Neural crest cell (in vitro differentiated cells): ENCODE measurements at places on chromosomes 1 and 21. TPM values are rescaled to one million over a fixed set of nuclear protein-coding genes. Genes with fewer than 3 reads are reported as not detected.

E2F2 gene
- total RNA-seq: 23.5 and 23.7 TPM in 2 replicates

RGS8 gene
- 1.8 and 2.4 TPM in 2 replicates for total RNA-seq

DNA sequence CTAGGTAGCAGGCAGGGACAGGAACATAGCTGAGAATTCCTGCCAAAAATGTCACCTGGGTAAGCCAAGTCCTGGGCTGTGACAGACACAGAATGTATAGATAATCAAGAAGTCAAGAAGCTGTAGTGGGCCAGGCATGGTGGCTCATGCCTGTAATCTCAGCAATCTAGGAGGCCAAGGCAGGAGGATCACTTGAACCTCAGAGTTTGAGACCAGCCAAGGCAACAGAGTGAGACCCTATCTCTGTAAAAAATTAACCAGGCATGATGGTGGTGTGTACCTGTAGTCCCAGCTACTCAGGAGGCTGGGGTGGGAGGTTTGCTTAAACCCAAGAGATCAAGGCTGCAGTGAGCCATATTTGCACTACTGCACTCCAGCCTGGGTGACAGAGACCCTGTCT, 3.3 kb upstream of the ALG14 start:
- no peaks in the 10 kb centered on the region for H3K27me3 ChIP-seq
- H3K4me3 ChIP-seq: no peak overlapping the region
- H3K36me3 ChIP-seq: no peaks in the 10 kb centered on the region
- peaks cover 16% of the 10 kb centered on the region for H3K4me1 ChIP-seq
- no peak for DNase-seq

- no peaks in the 10 kb centered on the region for H3K4me1 ChIP-seq
- H3K4me3 ChIP-seq: no peak overlapping the region
- no peak for DNase-seq
Measured at GRCh38 chr1:230621324-230622030, 20.8 kb upstream of the COG2 start.

GRCh38 chr21:27722095-27722494, 755.2 kb upstream of the ADAMTS5 start:
- no peaks in the 10 kb centered on the region for H3K4me1 ChIP-seq
- H3K36me3 ChIP-seq: peaks cover 2% of the 10 kb centered on the region
- H3K27me3 ChIP-seq: no peaks in the 10 kb centered on the region

- H3K4me3 ChIP-seq: no peak overlapping the region
- H3K4me1 ChIP-seq: peaks cover 7% of the 10 kb centered on the region
- peaks cover 7% of the 10 kb centered on the region for H3K27me3 ChIP-seq
- H3K36me3 ChIP-seq: no peaks in the 10 kb centered on the region
Measured at GRCh38 chr1:177448036-177448615, 277.4 kb downstream of the BRINP2 start.

GRCh38 chr1:223456747-223457146, 63.5 kb downstream of the CCDC185 start:
- no peaks in the 10 kb centered on the region for H3K27me3 ChIP-seq
- DNase-seq: no peak
- no peaks in the 10 kb centered on the region for H3K4me1 ChIP-seq
- no peak overlapping the region for H3K4me3 ChIP-seq
- H3K27ac ChIP-seq: no peak overlapping the region
- no peaks in the 10 kb centered on the region for H3K36me3 ChIP-seq

DNA sequence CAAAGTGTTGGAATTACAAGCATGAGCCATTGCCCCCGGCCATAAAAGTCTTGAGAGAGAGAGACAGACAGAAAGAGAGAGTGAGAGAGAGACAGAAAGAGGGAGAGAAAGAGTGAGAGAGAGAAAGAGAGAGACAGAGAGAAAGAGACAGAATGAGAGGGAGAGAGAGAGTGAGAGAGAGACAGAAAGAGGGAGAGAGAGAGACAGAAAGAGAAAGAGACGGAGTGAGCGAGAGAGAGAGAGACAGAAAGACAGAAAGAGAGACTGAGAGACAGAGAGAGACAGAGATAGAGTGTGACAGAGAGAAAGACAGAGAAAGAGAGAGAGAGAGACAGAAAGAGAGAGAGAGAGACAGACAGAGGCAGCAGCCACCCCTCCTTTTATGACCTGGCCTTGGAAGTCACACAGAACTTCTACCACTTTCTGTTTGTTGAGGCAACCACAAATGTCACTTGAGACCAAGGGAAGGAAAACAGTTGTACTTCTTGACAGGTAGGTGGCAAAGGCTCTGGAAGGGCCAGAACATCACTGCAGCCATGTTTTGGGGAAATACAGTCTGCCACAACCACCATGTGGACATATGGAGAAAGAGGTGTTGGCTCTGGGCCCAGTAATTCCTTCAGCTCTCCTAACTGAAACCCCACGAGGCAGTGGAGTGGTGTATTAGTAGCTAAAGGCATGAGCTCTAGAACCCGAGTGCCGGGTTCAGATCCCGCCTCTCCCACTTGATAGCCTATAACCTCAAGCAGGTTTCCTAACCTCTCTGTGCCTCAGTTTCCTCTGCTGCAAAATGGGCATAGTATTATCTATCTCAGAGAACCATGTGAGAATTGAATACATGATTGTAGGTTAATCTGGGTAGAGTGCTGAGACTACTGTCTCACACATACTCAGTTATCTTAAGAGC, 50.6 kb downstream of the TNFRSF8 start:
- no peaks in the 10 kb centered on the region for H3K36me3 ChIP-seq
- no peak overlapping the region for H3K4me3 ChIP-seq
- H3K27ac ChIP-seq: no peak overlapping the region
- H3K27me3 ChIP-seq: peaks cover 2% of the 10 kb centered on the region

BTG3 gene
- total RNA-seq: 35.9 and 39.4 TPM in 2 replicates
